ENCODE measurements at places on chromosomes 12 and 14.
A peak's percentile ranks its signal among the peaks of the same experiment; 100 is the strongest.

DNA sequence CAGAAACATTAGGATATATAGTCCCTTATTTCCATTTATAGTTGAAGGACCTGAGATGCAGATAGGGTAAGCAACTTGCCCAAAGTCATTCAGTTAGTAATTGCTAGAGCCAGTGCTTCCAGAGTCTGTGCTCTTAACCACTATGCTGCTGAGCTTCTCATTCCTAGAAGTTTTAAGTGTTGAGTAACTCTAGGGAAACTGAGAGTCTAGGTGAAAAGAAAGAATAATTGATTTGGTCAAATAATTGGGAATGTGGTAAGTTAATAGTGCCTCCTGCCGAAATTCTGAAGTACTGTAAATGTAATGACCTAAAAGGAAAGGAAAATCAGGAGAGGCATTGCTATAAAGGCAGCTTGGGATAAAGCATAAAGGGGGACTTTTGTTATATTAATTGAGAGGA lies 14.1 kb downstream of the PYROXD1 start:
- no peak for DNase-seq

- no peak for DNase-seq
Measured at GRCh38 chr12:55296469-55296868, at the start of gene OR6C6. OR6C6 (minus strand) TSS chr12:55296569; CDS start chr12:55295232, 1,337 bp downstream.

GRCh38 chr14:35285168-35286002 lies 6.8 kb upstream of the PSMA6 start:
- no peak for DNase-seq

GRCh38 chr14:67079846-67080245 lies 109.4 kb upstream of the GARIN2 start:
- DNase-seq, result no peak

GRCh38 chr12:122035292-122035691 lies 13.6 kb downstream of the BCL7A start:
- no peak for DNase-seq

DNA sequence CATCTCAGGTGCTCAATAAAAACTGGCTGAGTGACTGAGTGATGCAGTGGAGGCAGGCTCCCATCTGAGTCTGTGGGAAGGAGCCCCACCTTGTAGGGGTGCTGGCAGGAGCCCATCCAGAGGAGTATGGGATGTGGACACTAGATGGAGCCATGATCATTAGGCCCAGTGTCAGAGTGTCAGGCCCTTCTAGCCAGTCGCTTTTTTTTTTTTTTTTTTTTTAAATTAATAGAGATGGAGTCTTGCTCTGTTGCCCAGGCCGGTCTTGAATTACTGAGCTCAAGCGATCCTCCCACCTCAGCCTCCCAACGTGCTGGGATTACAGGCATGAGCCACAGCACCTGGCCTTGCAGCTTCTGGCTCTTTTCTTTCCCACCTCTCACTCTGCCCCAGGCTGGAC lies 11.5 kb downstream of the RITA1 start:
- DNase-seq, result peak; percentile 47

- no peak for DNase-seq
Measured at GRCh38 chr12:105930557-105931503, 207.9 kb downstream of the NUAK1 start.

DNA sequence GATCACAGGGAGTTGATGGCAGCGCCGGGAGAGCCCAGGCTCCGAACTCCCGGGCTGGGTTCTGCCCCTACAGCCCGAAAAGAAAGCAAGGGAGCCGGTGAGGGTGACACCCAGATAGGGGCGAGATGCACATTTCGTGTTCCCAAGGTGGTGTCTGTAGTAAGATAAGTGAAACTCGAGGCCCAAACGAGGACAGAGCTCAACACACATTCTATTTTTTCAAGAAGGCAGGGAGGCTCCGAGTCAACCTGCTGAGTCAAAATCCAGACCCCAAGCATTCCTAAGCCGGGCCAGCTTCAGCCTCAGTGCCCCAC lies 24.2 kb upstream of the YY1 start:
- DNase-seq, result no peak

- no peak for DNase-seq
Measured at GRCh38 chr12:43338848-43339526, 213.0 kb downstream of the ADAMTS20 start.

DNA sequence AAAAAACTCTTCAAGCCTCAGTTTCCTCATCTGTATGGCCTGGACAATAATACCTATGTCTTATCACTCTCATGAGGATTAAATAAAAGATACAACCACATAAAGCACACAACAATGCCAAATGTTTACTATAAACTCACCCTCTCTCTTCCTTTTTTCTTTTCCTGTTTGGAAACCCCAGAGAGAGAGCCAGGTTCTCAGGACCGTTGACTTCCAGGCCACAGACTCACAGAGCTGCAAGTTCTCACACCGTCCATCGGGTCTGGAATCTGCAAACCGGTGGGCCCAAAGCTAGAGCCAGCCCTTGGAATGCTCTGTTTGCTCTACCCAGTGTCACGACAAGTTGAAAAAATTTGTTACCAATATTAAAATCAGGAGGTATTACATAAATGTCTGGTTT lies 4.6 kb upstream of the CD4 start:
- no peak for DNase-seq

GRCh38 chr12:91240386-91241095 lies 57.9 kb upstream of the DCN start:
- no peak for DNase-seq

- DNase-seq, result no peak
Measured at GRCh38 chr12:25412735-25413134, 140.3 kb downstream of the LMNTD1 start.

DNA sequence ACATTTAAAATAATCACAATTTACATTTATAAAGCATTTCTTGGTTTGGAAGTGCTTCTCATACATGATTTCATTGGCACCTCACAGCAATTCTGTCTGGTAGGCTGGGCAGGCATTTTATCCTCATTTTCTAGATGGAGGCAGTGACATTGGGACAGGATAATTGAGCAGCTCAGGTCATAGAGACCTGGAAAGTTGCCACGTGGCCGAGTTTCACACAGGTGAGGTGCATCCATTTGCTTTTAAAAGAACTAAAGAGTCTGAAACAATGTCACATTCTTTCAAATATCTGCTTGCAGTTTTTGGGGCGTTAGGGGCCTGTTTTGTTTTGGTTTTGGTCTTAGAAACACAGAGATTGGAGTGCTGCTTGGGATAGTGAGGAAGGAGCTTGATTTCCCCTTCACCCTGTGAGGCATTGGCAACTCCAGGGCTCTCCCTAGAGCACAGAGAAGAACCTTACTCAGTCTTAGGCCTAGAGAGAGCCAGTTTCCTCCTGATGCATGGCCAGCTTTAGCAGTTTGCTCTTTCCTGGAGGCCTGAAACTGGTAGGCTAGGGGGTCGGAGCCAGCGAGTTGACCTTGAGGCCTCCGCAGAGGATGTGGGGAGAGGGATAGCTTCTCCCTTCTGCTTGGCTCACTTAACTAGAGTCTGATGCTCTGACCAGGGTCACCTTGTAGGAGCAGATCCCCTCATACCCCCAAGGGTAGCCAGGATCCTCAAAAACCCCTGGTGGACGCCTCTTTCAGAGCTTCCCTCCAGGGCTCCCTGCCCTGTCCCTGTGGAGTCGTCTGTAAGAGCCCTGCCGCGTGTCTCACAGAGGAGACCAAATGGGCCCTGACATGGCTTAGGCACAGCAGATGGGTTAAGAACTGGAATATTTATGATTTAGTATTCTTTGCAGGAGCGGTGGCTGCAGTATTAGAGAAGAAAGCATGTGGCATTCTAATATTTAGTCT lies 34.9 kb upstream of the JDP2 start:
- no peak for DNase-seq

DNA sequence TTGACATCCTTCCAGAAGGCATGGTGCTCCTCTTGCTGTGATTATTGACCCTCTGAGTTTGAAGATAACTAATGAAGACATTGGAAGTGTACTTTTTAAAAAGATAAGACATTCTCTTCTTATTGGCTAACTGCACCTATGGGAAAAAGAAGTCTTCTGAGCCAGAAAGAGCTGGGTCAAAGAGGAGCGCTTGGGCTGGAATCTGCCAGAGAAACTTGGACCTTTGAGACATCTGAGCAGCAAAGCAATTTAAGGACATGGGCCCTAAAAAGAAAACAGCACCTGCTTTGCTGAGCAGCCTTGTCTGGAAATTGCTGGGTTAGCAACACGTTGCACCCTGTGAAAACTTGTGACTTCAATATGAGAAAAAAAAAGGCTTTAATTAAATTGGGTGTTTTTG lies 27.8 kb downstream of the IGF1 start:
- no peak for DNase-seq

- DNase-seq, result no peak
Measured at GRCh38 chr12:75635606-75636444, 124.4 kb upstream of the KRR1 start.

GRCh38 chr12:40650038-40650704 lies 42.1 kb upstream of the CNTN1 start:
- no peak for DNase-seq

DNA sequence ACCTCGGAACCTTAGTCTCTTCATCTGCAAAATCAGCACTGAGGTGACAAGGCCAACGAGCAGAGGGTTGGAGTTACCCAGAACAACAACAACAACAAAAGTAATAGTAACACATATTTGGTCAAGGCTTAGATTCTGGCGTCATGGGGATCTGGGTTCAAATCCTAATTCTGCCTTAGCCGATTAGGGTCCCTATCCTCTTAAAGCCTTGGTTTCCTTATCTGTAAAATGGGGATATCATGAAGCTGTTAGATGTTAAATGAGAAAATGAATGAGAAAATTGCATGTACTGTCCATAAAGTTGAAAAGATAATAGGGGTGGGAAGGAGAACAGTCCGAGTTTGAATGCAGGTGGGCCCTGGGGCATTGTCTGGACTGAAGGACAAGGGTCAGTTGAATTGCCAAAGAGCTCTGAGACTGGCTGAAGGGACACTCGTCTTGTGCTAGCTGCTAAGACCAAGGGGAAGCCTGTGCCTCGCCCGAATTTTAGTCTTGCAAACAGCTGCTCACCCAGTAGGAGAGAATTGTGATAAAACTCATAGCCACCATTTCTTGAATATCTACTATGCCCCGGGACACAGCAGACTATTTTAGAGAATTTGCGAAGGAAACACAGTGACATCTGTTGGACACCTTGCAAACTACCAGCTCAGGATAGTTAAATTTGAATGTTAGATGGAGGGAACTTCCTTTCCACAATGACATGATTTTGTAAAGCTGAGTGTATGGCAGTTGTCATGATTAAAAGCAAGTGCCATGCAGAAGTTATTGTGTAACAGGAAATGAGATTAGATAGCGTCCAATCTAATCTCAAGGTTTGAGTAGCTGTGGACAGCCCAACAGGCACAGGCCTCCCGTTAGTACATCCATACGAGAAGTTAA lies 6.8 kb upstream of the HNF1A start:
- DNase-seq, result no peak

GRCh38 chr14:66045572-66046021 lies 440.6 kb upstream of the CCDC196 start:
- no peak for DNase-seq

DNA sequence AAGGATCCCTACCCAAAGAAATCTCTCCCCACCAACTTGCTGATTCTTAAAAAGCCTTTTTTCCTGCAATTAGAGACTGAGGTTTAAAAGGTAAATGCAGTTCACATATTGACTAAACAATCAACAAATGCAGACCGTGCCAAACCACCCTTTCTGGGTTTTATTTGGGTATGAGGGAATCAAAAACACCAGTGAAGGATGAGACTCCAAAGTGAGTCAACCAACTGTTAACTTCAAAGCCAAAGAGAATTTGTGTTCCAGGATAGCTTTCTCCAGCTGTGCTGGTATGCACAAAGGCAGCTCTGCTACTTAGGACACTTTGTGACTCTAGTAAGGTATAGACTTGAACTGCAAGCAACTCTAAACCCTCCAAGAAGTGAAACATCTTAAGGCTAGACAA lies 39.4 kb downstream of the RPS29 start:
- DNase-seq, result no peak

- no peak for DNase-seq
Measured at GRCh38 chr14:65860956-65861611, 448.6 kb downstream of the FUT8 start.

GRCh38 chr12:66901138-66901932 lies 222.5 kb upstream of the GRIP1 start:
- no peak for DNase-seq

GRCh38 chr14:95041477-95042020 lies 115.8 kb downstream of the DICER1 start:
- no peak for DNase-seq

GRCh38 chr12:123384318-123384993 lies 524 bp downstream of the KMT5A start:
- no peak for DNase-seq

GRCh38 chr12:3744229-3744901 lies 8.5 kb downstream of the CRACR2A start:
- DNase-seq, result no peak

DNA sequence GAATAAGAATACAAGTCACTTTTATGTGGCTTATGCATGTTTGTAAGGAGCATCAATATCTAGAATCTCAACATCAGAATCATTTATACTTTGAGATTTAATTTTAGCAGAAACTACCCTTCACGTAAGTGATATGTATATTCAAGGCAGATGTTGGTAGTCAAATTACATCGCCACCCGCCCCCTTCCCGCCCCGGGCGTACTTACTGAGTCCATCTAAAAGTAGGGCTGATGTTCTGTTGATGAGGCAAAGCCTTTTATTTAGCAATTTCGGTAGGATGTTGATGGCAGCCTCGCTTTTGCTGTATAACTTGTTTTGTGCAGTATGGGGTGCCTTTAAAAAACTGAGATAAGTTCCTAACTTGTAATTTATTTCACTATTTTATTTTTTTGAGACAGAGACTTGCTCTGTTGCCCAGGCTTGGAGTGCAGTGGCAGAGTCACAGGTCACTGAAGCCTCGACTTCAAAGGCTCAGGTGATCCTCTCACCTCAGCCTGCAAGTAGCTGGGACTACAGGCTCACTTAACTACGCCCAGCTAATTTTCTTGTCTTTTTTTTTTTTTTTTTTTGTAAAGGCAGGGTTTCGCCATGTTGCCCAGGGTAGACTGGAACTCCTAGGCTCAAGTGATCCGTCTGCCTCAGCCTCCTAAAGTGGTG lies 30.8 kb downstream of the KTN1 start:
- DNase-seq, result no peak

DNA sequence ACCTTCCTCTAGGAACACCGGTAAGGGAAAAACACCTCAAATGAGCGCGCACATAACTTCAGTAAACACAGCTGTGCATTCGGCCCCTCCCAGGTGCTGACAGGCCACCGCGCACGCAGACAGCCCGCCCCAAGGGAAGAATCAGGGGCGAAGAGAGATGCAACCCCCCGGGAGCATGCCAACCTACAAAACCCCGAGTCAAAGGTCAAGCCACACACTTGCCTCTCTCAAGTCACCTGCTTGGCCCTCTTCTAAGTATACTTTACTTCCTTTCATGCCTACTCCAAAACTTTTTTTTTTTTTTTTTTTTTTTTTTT lies 2.3 kb upstream of the CYP46A1 start:
- DNase-seq, result no peak

- DNase-seq, result no peak
Measured at GRCh38 chr12:18752280-18752920, 14.5 kb downstream of the CAPZA3 start.

GRCh38 chr14:100981809-100982208 lies 78.3 kb upstream of the RTL1 start:
- DNase-seq, result no peak

DNA sequence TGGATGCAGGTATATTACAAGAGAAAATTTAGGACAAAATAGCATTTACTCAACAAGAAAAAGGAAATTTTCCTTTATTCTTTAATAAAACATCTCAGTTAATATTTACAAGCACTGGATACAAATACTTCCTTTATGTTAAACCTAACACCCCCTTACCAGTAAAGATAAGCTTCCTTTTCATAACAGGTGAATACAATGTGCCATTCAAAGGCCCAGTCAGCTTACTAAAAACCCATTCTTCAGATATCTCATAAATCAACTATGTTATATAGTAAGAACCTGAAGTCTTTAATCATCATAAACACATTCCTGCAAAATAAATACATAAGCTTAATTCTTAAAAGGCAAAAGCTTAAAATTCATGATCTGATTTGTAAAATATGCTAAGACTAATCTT lies 52.6 kb downstream of the LRP6 start:
- no peak for DNase-seq
